IPS DF 19.7 (cell line): ENCODE measurements at places on chromosomes 1 and 21.

DNA sequence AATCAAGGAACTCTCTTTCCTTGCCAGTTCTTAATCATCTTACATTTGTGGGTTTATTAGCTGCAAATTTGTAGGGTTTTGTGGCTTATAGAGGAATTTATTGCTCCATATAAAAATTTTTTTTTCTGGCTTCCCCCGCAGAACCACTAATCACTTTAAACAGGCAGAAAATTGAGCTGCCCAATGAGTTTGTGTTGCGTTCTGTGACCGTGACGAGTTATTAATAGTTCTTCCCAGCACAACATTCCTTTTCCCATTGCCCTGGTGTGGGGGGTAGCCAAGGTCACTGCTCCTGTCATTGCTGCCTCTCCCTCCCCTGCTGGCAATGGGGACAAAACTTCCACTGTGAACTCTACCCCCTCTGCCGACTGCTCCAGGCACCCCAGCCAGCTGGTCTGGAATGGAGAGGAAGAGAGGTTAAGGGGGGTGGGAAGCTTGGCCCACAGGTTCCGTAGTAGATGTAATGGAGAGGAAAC is 55.1 kb downstream of the UBE2T start:
- no peak for DNase-seq

DNA sequence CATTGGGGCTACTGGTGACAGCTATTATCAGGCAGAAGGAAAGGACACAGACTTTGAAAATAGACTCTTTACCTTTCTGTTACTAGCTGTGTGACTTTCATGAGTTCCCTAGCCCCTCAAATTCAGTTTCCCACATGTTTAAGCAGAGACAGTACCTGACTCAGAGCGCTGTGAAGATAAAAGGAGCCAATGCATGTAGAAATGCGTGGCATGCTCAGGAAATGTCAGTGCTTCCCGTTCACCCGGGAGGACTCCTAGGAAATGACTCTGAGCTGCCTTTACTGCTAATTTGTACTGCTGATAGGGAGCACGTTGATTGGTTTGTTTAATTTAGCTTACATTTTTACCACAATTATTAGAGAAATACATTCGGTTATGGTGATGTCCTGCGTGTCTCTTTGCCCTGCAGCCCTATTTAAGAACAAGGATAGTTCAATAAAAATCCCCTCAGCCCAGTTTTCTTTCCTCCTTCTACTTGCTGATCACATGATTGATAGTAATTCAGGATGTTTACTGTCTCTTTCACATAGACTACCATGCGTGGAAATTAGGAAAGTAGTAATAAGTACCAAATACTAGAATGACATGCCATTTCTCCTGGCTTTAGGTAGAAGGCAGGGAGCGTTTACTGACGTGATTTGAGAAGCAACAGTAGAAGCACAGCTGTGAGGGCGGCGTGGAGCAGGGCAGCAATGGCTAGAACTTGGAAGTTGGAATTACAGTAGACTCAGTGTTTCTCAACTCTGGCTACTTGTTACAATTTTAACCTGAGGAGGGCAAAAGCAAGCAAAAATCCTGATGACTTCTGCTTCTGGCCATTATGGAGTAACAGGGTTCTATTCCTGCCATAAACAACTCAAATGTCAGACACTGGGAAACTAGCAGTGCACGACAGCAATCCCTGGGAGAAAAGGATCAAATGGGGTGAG is 15.9 kb downstream of the PDIK1L start:
- no peak for DNase-seq

- no peak for DNase-seq
Measured at GRCh38 chr1:31511848-31512615, 64.3 kb upstream of the TINAGL1 start.

DNA sequence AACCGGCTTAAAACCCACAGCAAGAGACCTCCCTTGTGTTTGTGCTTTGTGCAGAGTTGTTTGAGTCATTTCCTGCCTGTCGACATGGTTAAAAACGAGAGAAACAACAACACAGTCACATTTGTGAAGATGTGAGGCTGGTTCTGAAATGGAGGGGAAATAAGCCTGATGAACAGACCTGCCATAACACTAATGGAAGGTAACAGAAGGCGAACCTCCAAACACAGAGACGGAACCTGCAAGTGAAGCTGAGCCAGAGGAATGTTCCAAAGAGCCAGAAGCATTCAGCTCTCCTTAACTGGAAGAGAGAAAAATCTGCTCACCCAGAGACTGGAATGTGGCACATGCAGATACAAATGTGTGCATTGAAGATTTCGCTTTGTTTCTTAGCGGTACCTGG is 53.2 kb upstream of the RAVER2 start:
- DNase-seq, result no peak

DNA sequence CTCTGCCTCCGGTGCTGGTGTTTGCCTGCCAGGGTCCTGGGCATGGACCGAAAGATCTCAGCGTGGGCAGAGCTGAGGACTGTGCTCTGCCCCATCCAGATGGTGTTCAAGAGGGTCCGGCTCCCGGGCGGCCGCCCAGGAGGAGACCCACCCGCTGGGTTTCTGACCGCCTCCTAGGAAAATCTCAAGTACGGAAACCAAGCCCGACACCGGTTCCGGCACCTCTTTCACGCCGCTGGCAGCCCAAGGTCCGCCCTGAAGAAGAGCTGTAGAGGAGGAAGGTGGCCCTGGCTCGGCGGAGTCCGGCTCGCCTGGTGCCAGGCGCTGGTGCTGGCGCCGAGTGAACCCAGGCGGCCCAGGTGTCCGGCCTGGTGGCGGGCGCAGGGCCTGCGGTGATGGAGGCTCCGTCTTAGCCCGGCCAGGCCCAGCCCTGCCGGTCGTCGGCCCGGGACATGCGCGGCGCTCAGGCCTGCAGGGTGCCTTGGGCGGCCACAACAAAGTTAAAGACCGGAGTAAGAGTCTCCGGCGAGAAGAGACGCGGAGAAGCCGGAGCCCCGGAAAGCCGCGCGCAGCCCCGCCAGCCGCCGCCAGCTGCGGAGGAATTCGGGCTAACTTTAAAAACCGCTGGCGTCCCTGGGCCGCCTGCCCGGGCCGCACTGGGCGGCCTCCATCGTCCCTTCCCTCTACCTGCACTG is 1.5 kb downstream of the GRIK3 start:
- no peak for DNase-seq

GRCh38 chr1:85734931-85735330 is 26.7 kb upstream of the ZNHIT6 start:
- DNase-seq, result no peak

- DNase-seq, result no peak
Measured at GRCh38 chr1:117573386-117574023, 32.3 kb upstream of the TENT5C start.

- no peak for DNase-seq
Measured at GRCh38 chr1:158830904-158831507, at the start of gene MNDA. MNDA (plus strand) TSS chr1:158831351; CDS start chr1:158842154, 10,803 bp downstream.

GRCh38 chr1:47031059-47031458 is 7.6 kb downstream of the CYP4X1 start:
- DNase-seq, result no peak

- DNase-seq, result no peak
Measured at GRCh38 chr1:233607252-233608119, 6.4 kb upstream of the KCNK1 start.

GRCh38 chr1:24683713-24684162 is 40.6 kb downstream of the SRRM1 start:
- DNase-seq, result no peak
